ENCODE measurements at places on chromosomes 7 and 10. TPM values are rescaled to one million over a fixed set of nuclear protein-coding genes. Genes with fewer than 3 reads are reported as not detected.

DNA sequence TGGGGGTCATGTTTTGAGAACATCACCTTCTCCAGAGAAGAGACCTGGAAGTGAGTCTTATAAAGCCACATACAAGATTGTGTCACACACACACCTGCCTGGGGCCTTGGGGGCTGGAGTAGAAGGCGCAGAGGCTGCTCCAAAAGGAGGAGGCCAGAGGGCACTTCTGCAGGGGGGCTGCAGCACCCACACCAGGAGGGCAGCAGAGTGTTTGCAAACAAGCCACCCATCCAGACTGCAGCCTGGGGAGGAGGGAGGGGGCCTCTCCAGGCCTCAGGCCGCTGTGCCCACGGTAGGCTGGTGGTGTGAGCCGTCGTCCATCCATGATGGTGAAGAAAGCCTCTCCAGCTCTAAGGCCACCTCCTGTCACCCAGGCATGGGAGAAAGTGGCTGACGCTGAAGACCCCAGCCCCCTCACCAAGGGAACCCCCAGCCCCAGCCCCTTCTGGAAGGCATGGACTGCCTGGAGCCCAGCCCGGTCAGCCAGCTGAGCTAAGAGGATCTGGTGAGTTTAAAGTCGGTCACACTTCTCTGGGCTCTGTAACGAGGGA lies 77.5 kb downstream of the FOXL3 start:
- no peak for DNase-seq

DNA sequence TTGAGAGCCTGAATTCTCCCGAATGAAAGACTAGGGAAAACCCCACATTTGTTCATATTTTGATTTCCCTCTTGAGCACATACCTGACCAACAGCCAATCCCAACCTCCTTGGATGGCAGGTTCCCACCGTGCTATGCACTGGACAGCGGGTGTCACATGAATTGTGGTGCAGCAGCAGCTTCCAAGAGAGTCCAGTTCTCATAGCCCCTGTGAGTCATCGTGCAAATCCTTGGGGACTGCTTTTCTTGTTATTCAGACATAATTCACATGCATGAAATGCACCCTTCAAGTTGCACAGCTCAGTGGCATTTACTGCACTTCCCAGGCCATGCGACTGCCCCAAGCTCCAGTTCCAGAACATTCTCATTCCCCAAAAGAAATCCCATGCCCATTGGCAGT lies 67.8 kb upstream of the PPP2R2D start:
- no peak for DNase-seq

- DNase-seq, result no peak
These were observed 43.2 kb downstream of the BEND7 start for GRCh38 chr10:13485623-13486022.

GRCh38 chr7:77443042-77443441 lies 26.9 kb upstream of the GSAP start:
- no peak for DNase-seq

DNA sequence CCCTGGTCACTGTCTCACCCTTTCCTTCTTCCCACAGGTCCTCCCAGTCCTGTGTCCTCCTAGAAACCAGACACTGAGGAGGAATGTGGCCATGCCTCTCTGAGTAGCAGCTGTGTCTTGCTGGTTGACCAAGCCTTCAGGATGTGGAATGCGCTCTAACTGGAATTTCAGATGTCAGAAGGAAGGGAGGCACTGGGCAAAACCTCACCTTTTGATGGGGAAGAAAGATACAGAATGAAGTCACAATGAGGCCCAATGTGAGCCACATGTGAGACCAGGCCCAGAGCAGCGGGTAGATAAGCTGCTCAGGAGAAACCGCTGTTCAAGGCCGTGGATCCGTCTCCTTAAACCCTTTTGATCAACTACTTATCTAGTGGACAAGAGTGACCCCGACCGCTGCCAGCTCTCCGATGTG lies 54.8 kb upstream of the ECHDC3 start:
- DNase-seq, result peak; percentile 80

- no peak for DNase-seq
These were observed 184.5 kb upstream of the PRSS58 start for GRCh38 chr7:142442396-142442795.

GRCh38 chr7:45923818-45924217 lies 2.7 kb upstream of the IGFBP3 start:
- no peak for DNase-seq

DNA sequence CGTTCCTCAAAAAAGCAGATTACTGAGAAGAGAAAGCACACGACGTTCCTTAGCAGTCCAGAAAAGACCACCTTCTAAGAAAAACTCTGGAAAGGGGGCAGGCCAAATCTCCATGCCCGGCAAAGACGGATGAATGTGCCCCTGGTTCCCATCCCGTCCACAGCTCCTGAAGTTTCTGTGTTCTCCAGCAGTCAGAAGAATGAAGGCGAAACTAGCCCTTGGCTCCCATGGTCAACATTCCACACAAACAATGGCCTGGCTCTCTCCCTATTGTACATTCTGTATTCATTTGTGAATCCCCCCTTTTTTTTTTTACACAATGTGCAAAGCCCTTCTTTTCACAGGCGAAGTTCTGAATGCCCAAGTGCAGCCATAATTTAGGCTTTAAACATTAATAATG lies 5.3 kb downstream of the CTBP2 start:
- no peak for DNase-seq

GRCh38 chr7:102264367-102264891 lies 22.2 kb upstream of the SH2B2 start:
- DNase-seq, result no peak

- DNase-seq, result no peak
These were observed 99.7 kb upstream of the SDK1 start for GRCh38 chr7:3201306-3201705.

DNA sequence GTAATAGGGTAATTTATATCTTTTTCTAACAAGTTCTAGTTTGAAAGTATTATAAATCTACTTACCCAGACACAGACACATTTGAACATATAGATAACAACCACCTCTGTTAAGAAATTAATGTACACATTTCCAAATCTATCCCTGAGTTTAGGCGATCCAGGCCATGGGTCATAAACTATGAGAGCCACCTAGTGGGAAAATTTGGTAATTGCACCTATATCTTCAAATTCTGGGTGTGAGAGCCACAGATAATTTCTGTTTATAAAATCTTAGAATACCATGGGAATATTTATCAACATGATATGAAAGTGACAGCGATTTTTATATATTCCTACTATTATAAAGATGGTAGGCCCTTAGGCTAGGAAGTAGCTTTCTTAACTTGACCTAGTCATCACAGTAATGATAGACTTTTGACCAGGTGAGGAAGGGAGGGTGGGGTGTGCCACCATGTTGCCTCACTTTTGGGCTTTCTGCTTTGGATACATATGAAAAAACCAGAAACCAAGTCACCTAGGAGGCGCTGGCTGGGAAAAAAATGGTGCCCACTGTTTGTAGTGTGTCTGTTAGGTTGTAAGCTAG lies 8.0 kb upstream of the EPHA1 start:
- no peak for DNase-seq

DNA sequence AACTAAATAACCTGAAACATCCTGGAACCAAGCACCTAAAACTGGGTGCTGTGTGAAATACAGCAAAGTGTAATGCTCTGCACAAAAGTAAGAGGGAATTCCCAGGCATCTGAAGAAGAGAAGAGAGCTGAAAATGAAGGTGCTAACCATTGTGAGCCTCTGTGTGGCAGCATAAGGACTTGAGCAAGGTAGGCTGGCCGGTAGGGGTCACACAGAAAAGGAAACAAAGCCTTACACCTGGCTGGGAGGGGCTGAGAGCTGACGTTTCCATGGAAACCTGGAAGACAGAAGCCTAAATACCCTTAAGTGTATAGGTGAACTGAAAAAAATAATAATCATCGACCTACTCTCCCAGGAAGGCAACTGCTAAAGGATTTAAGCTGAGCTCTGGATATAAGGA lies 48.6 kb downstream of the CUL1 start:
- DNase-seq, result peak; percentile 28

DNA sequence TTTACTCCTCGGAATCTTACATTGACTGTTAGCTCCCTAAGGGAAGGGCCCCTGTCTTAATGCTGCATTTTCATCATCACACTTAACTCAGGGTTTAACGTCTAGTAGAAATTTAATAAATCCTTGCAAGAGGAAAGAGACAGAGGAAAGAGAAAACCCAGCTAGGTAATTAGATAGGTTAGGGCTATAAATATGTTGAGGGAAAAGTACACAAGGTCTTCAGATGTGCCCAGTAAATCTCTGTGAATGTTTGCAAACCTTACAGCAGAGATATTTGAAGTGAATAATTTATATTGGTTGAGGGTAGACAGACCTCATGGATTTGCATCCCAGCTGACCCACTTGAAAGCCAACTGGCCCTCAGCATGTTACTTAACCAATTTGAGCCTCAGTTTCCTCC lies 315.5 kb upstream of the NPVF start:
- DNase-seq, result no peak

DNA sequence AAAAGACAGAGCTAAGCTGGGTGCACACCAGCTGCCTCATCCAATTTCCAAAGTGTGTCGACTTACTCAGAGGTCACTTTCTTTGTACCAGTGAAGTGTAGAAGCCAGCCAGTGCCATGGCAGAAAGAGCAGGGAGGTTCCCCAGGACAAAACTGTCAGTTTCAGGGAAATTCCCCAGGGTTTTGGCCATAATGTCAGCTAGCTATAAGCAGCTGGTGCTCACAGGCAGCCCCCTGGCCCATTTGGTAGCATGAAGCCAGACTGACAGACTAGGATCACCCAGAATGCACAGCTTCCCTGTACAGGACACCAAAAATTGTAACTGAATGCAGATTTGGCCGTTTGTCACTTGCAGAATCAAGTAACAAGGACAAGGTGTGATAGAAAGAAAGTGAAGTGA lies 28.6 kb downstream of the MRPL32 start:
- DNase-seq, result no peak

GRCh38 chr10:53701213-53701612 lies 928.6 kb upstream of the MBL2 start:
- DNase-seq, result no peak

GRCh38 chr10:16689696-16690095 lies 127.5 kb downstream of the RSU1 start:
- no peak for DNase-seq

- DNase-seq, result no peak
These were observed 14.7 kb downstream of the KCTD7 start for GRCh38 chr7:66643395-66643794.

DNA sequence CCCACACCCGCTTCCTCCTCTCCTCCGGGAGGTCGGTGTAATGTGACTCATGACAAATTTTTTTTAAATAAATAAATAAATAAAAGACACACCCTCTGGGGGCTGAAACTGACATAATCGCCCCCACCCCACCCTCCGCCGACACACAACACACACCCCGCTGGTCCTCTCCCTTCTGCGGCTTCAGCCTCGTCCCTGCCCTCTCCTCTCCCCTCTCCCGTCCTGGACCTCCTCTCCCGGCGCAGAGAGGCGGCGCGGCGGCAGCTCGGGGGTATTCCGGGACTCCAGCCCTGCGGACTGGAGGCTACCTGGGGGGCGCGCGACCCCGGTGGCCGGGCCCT lies 686 bp downstream of the ABI1 start:
- DNase-seq, result peak; percentile 60

- DNase-seq, result no peak
These were observed 39.2 kb downstream of the ENO4 start for GRCh38 chr10:116888380-116889055.

DNA sequence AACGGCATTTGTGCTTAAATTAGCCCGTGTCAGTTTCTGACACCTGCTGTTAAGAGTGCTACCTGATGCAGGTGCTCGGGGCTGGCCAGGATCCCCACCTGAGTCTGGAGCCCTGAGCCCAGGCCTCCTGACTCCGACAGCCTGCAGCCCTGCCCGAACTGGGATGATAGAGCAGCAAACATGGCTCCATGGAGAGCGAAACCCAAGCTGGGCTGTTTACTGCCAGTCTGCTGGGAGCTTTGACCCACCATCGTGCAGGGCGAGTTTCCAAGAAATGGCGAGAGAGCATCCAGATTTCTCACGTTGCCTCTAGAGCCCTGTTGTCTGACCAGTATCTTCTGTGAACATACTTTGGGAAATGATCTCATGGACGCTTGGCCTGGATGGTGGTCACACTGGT lies 66.2 kb downstream of the MGMT start:
- DNase-seq, result no peak

- no peak for DNase-seq
These were observed 26.5 kb downstream of the KLF6 start for GRCh38 chr10:3758491-3758970.

GRCh38 chr10:9302140-9302746 lies 1247.8 kb downstream of the GATA3 start:
- DNase-seq, result peak; percentile 65

DNA sequence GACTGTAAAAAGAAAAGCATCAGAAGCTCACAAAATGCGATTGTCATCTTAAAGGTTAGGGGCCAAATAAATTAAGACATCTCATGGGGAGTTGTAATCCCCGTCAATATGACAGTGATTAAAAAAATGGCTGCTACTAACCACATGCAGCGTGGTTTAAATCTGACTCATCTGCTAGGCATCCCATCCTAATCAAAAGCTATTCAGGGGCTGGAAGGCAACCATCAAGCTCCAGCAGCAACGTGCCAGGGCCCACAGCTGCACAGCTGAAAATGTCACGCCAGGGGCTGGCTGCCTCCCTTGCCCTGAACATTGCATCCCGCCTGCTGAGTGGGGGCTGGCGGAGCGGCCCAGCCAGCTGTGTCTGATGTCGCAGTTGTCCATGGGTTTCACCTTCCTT lies 66.3 kb upstream of the FRMD4A start:
- DNase-seq, result no peak

GRCh38 chr7:113010377-113010776 lies 76.2 kb downstream of the GPR85 start:
- DNase-seq, result no peak

GRCh38 chr10:117240621-117241529 lies at the start of gene SLC18A2:
TSS of gene SLC18A2 (plus strand) at chr10:117241114. CDS start at chr10:117241694, 580 bp downstream.
- no peak for DNase-seq

DNA sequence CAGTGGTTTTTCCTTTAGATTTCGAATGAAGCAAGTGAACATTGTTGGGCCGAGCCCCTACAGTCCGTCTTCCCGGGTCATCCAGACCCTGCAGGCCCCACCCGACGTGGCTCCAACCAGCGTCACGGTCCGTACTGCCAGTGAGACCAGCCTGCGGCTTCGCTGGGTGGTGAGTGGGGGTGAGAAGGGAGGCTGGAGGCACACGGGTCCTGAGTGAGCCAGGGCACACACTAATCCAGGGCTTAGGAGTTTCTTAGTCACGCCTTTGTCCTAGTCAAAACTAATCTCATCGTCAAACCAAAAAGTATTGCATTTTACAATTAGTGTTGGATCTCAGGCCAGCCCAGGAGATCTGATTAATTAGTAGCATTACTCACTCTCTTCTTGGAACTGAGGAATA lies 568.8 kb upstream of the FOXK1 start:
- no peak for DNase-seq

Gene PIP
- polyA plus RNA-seq, result not detected

Gene MRLN
- 0.94 TPM for polyA plus RNA-seq

Gene PRR15
- 4.7 TPM for polyA plus RNA-seq

Gene ACHE
- 5.9 TPM for polyA plus RNA-seq

Gene TAS2R5
- 14.9 TPM for polyA plus RNA-seq

Gene ASAH2
- polyA plus RNA-seq, result 2.0 TPM

Gene GPR37
- 1.7 TPM for polyA plus RNA-seq

Gene GOLGA7B
- polyA plus RNA-seq, result 1.0 TPM

Gene PLCE1
- 43.1 TPM for polyA plus RNA-seq

Gene ABCF2
- 26.3 TPM for polyA plus RNA-seq

Gene ANKRD7
- polyA plus RNA-seq, result 2.3 TPM

Gene FFAR4
- polyA plus RNA-seq, result not detected

Gene FXYD4
- 1.8 TPM for polyA plus RNA-seq

Gene LLCFC1
- polyA plus RNA-seq, result 0.40 TPM

Data from renal pelvis (tissue), 12 donors.